ENCODE measurements at places on chromosomes 4 and X. TPM values are rescaled to one million over a fixed set of nuclear protein-coding genes. Genes with fewer than 3 reads are reported as not detected.

Gene HMX1
- not detected for total RNA-seq

- peak; percentile 7 for DNase-seq
These were observed 1653.5 kb upstream of the AGA start for GRCh38 chr4:179095585-179096221.

DNA sequence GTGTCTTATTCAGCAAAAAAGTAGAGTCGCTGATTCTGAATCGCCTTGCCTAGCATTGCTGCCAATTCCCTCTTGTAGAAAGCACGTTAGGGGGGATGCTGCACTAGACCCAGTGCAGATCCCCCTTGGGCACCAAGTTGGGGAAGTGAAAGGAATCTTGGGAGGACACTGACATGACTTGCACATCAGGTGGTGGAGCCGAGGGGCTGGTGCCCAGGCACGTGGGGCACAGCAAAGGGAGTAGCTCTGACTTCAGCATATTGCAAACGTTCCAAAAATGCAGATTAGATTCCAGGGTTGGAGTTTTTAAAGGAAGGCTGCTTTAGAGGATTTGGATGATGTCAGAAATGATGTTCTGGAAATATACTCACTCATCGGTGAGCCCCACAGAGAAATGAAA is 47.4 kb upstream of the GPM6B start:
- no peak for DNase-seq

DNA sequence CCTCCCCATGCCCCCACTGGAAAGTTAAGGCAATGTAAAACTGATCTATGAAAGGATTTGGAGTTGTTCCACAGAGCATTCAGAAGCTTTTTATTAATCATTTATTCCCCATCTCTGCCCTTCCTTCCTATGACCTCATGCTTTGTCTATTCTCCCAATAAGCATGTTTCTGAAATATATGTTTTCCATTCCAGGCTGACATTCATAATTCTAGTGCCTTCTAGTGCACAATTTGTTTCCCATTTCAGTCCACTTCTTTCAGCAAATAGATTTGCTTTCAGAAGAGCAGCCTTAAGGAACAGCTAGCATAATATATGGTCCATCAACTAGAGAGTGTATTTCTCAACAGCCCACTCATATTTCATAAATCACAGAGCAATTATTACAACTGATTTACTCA is 77.1 kb upstream of the ATXN3L start:
- no peak for DNase-seq

- no peak for DNase-seq
These were observed 340.9 kb upstream of the PITX2 start for GRCh38 chr4:110963662-110964280.

- no peak for DNase-seq
These were observed 13.2 kb downstream of the TAPT1 start for GRCh38 chr4:16213121-16213520.

- no peak for DNase-seq
These were observed 678.3 kb upstream of the NR3C2 start for GRCh38 chr4:149120331-149121022.

GRCh38 chrX:113421432-113421831 is 580.8 kb upstream of the AMOT start:
- DNase-seq: no peak

Gene GLRA3
- total RNA-seq: not detected

Gene PCDH18
- total RNA-seq: 1.2 TPM

GRCh38 chr4:28443801-28444412 is 1583.3 kb downstream of the STIM2 start:
- no peak for DNase-seq

Gene MFSD8
- 20.2 TPM for total RNA-seq
